ENCODE measurements at places on chromosomes 5 and 9.

DNA sequence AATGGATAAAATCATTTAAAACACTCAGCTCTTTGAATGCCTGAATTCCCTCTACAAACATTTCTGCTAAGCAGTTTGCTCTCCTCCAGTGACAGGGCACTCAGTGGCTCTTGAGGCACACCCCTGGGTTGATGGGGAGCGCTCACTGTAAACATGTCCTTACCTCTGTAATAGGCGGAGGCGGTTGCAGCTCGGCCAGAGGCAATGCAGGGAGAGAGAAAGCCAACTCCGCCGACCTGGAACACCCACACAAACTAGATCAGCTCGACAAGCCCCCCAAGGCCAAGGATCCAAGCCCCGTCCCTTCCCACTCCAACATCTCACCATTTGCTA, 329 bp downstream of the CDC23 start:
- DNase-seq: no peak

- DNase-seq: no peak
Observed at GRCh38 chr9:135908754-135909204, 1.4 kb upstream of the CAMSAP1 start.

GRCh38 chr5:113058706-113059226, 82.2 kb downstream of the DCP2 start:
- DNase-seq: no peak

- no peak for DNase-seq
Observed at GRCh38 chr5:164303646-164304215, 798.3 kb downstream of the MAT2B start.

DNA sequence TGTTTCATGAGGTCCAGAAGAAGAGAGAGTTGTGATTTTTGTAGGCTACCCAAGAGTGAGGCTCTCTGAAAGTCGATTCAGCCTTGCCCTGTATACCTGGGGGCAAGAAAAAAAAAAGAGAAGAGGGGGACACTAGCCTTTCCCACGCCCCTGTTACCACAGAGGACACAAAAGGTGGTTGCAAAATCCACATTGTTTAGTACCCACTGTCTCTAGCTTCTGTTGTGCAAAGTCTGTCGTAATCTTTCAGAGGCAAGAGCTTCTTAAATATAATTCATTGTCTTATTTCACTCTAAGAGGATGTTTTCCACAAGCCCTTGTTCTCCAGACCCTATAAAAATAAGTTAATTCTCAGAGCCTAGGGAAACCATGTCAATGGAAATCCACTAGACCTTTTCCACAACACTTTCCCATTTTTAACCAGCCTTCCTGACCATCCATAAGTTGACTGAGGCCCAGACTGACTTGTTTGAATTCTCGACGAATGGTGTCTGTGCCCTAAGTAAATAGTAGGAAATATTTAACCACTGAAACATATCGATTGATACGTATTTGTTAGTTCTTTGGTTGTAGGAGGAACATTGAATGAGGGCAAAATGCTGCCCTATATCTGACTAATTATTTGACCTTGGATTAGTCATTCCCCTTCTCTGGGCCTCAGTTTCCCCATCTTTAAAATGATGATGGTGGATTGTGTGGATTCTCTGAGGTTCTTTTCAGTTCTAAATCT, 182.7 kb downstream of the PAPPA start:
- DNase-seq: no peak

GRCh38 chr9:89801742-89802670, 197.2 kb downstream of the GADD45G start:
- DNase-seq: no peak

- no peak for DNase-seq
Observed at GRCh38 chr5:178625679-178626483, 969 bp downstream of the CLK4 start.

DNA sequence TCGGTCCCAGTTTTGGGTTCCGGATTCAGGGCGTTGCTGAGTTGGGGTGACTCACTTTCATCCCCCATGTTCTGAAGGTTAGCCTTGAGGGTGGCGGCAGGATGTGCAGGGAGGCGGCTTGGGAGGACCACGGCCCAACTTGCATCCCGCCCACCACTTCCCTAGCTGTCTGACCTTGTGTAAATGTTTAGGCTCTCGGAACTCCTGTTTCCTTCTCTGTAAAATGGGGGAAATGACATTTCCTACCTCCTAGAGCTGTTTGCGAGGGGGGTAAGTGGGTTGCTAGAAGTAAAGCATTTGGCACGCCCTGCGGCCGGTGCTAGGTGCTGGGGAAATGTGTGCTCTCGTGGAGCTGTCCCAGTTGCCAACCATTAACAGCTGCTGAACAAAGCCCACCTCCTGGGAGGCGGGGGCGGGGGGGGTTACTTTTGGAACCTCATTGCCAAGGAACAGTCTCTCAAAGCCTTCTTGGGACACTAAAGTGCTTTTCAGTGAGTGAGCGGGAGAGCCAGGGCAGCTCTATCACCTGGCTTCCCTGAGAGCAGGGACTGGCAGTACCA, 27.5 kb downstream of the PTGES2 start:
- no peak for DNase-seq

- DNase-seq: no peak
Observed at GRCh38 chr5:81754621-81755020, 3.7 kb upstream of the SSBP2 start.

DNA sequence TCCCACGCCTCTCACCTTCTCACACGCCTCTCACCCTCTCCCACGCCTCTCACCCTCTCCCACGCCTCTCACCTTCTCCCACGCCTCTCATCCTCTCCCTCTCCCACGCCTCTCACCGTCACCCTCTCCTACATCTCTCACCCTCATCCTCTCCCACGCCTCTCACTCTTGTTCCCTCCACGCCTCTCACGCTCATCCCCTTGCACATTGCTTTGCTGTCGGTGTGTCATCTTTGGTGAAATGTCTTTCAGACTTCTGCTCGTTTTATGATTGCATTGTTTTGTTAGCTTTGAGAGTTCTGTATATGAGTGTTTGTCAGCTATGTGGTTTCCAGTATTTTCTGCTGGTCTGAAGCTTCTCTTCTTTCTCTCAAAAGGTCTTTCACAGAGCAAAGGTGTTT, 102.7 kb downstream of the EHMT1 start:
- DNase-seq: no peak

- DNase-seq: no peak
Observed at GRCh38 chr5:157562111-157562581, 13.4 kb downstream of the ADAM19 start.

GRCh38 chr5:119808474-119808873, 179.1 kb downstream of the FAM170A start:
- DNase-seq: no peak

DNA sequence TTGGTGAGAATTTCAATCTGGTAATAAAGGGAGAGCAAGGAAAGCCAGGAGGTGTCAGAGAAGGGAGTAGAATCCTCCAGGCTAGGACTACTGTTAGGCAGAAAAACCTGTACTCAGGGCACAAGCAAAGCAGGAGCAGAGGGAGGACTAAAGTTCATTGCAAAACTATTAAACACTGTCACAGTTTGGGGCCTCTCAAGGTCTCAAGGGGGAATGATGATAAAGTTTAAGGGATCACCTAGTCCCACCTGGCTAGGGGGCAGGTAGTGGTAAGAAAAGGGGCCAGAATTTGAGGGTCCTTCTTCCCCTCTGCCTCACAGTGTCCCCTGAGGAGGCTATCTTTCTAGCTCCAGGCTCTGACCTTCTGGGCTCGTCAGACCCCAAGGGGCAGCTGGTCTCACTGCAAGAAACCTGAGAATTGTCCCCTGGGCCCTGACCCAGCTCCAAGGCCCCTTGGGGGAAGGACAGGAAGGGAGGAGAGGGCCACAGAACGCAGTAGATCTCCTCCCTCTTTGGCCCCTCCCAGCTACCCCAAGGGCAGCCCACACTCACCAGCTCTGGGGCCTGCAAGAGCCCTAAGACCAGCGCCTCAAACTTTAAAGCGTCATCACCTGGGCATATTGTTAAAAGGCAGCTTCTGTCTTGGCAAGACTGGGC, 974 bp downstream of the CCDC69 start:
- DNase-seq: no peak

DNA sequence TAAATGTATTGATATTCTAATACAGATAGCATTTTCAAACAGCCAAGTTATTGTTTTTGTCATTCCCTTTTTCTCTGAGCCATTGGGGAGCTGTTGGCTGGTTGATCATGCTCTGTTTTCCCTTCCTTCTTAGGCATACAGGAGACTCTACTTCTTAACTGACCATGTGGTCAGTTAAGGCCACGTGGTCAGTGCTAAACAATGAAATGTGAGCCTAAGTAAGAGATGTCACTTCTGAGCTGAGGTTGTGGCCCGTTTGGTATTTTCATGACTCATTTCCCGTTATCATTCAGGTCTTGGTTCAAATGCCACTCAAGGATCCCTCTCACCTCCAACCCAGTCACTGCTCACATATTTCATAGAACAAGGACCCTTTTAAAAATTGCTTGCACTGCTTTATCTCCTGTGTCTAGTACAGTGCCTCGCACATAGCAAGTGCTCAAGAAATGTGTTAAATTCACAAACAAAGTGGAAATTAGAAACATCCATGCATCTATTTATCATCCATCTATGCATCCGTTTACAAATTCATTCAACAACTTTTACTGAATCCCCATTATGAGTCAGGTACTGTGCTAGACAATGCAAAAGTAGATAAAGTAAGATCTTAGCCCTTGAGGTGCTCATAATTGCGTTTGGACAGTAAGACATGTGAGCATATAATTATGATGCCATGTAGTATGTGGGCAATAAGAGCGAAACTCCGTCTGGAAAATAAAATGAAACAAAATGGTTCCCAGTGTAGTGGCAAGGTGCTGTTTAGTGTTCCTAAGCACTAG, 50.7 kb downstream of the ARRDC3 start:
- no peak for DNase-seq

GRCh38 chr9:93974151-93974550, 19.0 kb upstream of the BARX1 start:
- no peak for DNase-seq

- DNase-seq: no peak
Observed at GRCh38 chr9:36423206-36423605, 23.1 kb upstream of the RNF38 start.

DNA sequence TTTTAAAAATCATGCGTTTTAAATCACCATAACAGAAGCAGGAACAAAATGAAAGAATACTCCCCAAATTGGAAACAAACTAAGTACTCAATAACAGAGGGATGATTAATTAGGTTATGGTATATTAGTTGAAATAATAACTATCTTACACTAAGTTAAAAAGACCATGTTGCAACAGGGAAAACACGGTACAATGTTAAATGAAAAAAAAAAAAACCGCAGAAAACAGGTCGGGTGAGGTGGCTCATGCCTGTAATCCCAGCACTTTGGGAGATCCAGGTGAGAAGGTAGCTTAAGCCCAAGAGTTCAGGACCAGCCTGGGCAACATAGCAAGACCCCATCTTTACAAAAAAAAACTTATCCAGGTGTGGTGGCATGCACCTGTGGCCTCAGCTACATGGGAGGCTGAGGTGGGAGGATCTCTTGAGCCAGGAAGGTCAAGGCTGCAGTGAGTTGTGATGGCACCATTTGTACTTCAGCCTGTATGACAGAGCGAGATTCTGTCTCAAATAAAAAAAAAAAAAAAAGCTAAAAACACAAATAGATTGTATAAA, 2.4 kb upstream of the PTPN3 start:
- DNase-seq: no peak

DNA sequence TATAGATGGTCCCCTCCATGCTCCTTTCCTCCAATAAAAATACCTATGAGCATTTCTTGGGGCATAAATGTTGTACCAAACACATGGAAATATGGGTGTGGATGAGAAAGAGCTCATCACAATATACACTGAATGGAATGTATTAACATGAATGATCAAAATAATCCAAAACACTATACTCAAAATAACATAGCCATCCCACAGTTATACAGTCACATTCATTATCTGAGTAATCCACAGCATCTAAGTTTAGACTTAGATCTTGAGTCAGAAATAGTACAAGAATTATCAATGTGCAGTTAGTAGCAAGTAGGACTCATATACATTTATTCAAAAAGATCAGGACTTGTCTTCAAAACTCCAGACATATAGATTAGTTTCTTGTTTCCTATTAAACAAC, 175.2 kb upstream of the NREP start:
- no peak for DNase-seq

DNA sequence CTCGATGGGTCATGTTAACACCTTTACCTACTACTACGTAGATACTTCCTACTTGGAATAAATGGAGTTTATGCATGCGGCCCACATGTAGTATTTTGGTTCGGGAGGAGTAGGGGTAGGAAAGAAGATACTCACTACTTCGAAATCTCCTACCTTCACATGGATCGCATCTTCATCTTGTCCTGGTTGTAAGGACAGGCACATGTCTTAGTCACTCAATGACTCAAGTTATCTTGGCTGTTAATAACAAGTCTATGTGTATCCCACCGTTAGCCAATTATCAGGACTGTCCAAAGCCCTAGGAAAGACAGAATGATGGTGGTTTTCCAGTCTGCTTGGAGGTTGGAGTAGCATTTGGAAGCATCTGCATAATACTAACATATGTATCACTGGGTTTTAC, 24.1 kb downstream of the CMYA5 start:
- no peak for DNase-seq

GRCh38 chr5:172303162-172303561, 19.6 kb upstream of the UBTD2 start:
- DNase-seq: no peak

GRCh38 chr9:107175041-107175440, 108.0 kb upstream of the RAD23B start:
- no peak for DNase-seq

DNA sequence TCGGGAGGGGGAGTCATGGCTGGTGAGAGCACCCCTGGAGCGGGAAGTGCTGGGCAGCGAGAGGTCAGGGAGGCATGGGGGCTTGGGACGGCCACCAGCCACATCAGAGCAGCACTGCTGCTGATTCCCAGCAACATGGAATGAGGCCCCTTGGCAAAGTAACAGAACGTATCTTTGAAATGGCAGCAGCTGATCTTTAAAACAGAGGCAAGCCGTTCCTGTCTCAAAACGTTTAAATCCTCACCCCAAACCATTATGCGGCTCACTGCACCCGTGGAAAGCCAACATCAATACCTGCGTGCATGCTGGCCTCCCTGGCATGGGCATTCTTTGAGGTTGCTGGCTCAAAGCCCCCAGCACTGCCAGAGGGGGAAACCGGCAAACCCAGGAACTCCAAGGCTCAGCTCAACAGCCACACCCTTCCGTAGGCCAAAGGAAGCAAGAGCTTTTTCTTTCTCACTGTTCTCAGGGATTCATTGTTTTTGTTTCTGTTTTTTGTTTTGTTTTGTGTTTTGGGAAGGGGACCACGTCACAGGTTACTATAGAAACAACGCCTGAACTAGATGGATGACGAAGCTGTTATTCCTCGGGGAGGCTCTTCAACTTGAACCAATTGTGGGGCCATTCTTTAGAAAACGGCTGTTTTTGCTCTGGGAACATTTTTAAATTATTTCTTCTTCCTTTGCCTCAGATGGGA, 28.1 kb upstream of the OBP2B start:
- no peak for DNase-seq

DNA sequence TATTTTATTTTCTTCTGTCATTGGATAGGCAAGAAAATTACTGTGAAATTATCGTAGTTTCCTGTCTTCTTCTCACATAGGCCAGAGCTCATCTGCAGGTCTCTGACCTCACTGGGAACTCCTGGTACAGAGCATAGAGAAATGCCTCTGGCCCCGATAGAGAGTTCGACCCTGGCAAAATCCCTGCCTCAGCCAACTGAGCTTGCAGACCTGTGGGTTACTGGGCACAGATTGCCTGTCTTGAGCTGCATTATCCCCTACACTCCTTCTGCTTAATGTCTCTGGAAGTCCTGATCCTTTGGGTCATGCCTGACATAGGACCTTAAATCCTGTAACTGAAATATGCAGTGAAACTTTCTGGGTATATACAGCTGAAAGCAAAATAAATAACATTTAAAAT, 439.3 kb upstream of the CTNND2 start:
- no peak for DNase-seq

Data from NCI-H1436 treated with DMSO at 0.1 percent for 48 hours (cell line).